ENCODE measurements at places on chromosomes 5 and 9.

DNA sequence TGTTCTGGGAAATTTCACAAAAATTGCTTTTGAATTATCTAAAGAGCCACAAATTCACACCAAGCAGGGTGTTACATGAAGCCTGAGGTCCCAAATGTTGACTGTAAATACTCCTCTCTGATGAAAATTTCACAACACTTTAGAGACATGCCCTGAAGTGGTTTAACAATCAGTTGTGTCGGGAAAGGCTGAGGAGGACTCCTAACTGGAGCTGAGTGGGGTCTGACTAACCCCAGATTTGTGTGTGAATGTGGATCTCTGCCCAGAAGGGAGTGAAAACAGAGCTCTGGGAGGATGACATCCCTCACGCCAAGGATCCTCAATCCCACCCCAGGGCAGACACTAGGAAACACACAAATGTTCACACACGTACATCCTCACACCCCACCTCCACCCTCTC is 31.1 kb upstream of the GRXCR2 start:
- DNase-seq: no peak

DNA sequence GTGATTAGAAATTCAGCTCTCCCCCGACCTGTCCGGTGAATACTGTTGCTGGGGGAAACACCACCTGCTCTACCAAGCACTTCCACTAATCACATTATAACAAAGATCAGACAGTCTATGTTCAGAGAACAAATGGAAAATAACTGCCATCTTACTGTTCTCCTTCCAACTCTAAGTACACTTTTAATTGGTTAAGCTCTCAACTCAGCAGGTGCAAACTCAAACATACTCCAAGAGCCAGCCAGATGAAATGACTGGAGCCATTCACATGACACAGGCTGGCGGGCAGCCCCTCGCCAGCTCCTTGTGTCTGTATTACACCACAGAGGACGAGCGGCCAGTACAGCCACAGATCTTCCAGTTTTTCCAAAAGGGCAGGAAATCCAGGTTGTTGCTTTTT is 16.1 kb downstream of the LIFR start:
- DNase-seq: no peak

GRCh38 chr9:119601632-119602031 is 232.4 kb upstream of the BRINP1 start:
- DNase-seq: no peak

DNA sequence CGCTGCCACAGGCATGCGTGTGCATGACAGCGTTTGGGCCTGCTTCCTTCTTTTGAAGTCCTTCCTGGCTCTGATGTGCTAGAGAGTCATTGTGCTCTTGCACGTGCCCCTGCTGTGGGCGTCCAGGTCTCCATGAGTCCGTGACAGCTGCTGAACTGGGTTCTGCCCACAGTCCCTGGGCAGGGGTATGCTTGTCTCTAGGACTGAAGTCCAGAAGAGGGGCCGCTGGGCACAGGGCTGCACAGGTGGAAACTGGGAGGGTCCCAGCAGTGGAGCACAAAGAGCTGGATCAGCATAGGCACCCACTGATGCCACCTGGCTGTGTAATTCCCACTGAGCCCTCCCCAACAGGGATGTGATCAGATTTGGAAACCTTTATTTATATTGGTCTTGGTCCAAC is 169.4 kb downstream of the IRX2 start:
- no peak for DNase-seq

- DNase-seq: no peak
Measured at GRCh38 chr5:13994621-13995253, 50.2 kb upstream of the DNAH5 start.

DNA sequence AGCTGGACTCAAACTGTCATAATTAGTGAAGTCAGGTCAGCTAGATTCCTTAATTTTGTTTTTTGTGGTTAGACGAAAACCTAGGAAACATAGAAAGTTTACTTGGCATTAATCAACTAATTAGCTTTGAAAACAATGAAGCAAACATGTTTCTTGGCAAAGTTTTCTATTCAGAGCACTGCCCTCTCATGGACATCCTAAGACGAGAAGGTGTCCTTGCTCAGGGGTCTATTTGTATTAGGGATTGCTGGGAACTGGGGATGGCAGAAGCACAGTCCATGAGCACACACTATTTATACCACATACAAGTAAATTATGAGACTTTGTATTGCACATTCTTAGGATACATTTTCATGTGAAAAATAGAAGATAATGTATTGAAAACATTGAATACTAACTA is 49.7 kb downstream of the POC5 start:
- no peak for DNase-seq

GRCh38 chr9:19022206-19022605 is 10.8 kb downstream of the SAXO1 start:
- DNase-seq: no peak

DNA sequence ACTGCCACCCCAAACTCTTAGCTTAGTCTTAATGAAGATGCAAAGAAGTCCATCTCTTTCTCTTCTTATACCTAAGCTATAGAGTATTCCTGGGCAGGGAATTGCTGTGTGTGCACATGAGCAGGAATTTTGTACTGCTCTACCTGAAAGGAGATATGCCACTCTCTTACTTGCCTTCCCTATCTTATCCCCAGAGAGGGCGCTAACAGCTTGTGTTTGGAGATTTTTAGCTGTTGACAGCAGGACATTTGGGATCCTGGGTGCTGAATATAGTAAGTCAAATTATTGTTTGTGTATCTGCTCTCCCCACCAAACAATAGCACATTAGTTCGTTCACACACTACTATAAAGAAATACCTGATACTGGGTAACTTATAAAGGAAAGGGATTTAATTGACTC is 159.5 kb downstream of the GABRG2 start:
- DNase-seq: no peak

GRCh38 chr5:153831973-153832372 is 206.7 kb downstream of the FAM114A2 start:
- DNase-seq: peak; percentile 14

DNA sequence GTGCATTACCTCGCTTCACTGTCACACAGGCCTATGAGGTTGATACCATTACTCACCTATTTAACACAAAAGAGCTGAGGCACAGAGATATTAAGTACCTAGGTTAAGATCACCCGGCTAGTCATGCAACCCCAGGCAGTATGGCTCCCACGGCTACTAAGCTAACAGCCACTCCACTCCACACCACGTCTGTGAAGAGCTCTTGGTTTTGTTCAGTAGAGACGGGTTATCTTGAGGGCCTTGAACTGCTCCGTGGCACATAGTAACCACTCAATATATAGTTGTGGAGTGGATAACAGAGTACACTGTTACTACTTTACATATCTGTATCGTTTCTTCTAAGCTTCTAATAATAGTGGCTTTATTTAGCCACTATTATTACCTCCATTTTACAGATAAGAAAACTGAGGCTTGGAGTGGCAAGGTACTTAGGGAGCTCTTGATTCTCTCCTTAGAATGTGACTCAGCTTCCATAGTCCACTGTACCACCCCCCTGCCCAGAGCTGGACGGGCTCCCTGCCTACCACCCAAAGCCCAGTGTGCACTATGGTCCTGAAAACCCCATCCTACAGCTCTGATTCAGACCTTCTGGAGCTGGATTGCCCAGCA is 1.0 kb upstream of the CORO2A start:
- DNase-seq: no peak

Measured in dermis microvascular lymphatic vessel endothelial cell (primary cell).